ENCODE measurements at places on chromosomes 13 and 19.

DNA sequence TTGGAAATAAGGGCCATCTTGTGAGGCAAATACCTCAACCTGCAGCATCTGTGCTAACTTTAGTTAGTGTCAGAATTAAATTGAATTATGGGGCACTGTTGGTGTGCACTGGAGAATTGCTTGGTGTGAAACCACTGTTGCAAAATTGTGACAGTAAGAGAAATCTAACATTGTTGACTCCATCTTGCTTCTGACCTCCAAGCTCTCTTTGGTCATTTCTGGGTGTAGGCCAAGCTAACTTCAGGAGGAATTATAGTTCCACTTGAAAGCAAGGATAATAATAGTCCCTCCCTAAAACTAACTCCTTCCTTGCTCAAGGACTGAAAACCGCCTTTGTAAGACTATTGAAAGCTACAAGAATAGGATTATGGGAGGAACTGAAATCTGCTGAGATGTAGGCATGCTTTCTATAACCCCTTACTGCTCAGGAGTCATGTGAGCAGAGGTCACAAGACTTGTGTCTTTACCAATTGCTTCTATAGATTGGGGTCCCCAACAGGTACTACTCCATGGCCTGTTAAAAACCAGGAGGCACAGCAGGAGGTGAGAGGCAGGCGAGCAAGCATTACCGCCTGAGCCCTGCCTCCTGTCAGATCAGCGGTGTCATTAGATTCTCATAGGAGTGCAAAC, 24.9 kb upstream of the GAS6 start:
- no peak for DNase-seq

DNA sequence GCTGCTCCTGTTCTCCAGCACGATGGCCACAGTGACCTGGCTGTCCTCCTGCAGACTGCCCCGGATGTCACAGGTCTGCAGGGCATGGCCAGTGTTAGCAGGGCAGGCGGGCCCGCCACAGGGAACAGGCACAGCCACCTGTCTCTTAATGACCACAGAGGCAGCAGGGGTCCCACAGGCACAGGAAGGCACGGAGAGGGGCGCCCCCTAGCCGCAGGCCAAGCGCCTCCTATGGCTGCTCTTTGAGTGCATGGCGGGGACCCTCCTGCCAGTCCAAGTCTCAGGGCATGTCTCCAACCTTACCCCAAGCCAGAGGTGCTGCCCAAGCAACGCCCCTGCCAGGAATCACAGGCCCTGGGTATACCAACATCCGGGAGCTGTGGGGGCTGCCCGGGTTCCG, 14.1 kb downstream of the IZUMO4 start:
- no peak for DNase-seq

- DNase-seq = no peak
These were observed 7.9 kb downstream of the VASP start for GRCh38 chr19:45515081-45515624.

DNA sequence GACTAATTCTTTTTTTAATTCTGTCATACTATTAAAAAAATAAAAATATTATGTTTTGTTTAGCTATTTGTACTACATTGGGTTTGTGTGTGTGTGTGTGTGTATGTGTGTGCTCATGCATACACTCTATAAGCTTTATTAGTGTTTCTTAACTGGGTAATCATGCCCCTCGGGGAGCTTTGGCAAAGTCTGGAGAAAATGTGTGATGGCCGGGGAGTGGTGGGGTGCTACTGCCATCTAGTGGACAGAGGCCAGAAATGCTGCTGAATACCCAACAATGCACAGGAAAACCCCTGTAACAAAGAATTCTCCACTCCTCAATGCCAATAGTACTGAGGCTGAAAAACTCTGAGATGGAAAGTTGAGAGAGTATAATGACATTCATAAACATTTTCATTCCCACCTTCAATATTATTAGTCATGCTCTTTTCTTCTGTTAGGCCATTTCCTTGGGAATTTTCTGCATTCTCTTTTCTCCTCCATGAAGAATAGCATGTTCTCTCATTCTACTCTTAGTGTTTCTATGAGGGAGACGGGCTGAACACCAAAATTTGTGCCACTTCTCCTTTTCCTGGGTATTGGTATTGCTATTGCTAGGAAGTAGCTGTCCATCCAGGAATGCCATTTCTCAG, 157.3 kb downstream of the DNAJC3 start:
- peak; percentile 70 for DNase-seq

DNA sequence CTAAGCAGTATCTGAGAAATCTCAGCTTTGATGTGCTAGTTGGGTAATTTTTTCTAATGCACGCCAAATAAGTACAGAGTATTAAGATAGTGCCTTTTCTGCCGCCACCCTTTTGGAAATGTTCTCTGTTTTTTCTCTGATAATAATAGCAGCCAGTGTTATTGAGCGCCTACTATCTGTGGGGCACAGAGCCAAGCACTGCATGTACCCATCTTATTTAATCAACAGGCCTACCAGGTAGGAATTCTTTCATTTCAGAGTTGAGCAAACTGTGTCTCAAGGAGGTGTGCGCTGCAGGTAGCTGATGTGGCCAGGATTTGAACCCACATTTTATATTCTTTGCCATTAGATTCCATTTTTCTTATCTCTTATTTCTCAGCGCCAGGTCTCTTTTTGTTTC, 1.4 kb downstream of the EPN1 start:
- DNase-seq = no peak

DNA sequence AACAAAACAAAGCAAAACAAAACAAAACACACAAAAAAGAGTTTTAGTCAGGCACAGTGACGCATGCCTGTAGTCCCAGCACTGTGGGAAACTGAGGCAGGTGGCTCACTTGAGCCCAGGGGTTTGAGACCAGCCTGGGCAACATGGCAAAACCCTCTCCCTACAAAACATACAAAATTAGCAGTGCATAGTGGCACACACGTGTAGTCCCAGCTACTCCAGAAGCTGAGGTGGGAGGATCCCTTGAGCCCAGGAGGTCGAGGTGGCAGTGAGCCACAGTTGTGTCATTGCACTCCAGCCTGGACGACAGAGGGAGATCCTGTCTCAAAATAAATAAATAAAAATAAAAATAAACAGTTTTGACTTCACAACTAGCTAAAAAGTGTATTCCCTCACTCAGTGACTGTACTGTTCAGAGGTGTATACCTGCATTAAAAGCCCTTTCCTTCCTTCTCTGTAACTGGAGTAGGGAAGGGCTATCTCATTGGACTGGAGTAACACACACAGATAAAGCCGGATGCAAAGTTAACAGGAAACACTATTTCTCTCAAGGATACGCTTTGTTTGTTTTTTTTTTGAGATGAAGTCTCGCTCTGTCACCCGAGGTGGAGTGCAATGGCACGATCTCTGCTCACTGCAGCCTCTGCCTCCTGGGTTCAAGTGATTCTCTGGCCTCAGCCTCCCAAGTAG, 3.7 kb upstream of the BAX start:
- no peak for DNase-seq

All from NCI-H345 (cell line).